Colonic mucosa (tissue), 4 donors: ENCODE measurements at places on chromosomes 5 and 9. TPM values are rescaled to one million over a fixed set of nuclear protein-coding genes. Genes with fewer than 3 reads are reported as not detected.

- DNase-seq = no peak
Measured at GRCh38 chr5:147390654-147391225, 119.1 kb downstream of the DPYSL3 start.

The ANXA2R gene
- total RNA-seq = 1.3 TPM

DNA sequence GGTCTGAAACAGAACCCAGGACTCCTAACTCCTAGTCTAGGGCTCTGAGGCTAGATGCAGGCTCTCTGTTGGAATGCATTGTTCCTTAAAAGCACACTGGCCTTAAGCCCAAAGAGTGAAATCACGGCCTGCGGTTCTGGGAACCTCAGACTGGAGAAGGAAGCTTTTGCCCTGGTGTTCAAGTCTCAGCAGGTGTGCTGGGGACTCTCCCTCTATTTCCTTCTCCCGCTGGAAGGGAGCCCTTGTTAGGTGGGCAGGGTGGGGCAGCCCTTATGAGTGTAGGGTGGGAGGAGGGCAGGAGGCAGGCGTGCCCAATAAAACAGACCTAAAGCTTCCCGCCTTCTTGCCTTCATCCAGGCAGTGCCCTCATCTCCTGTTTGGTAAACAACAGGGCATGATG, 1.8 kb upstream of the PPARGC1B start:
- DNase-seq = peak; percentile 91

GRCh38 chr5:178319541-178320041, 87.0 kb upstream of the PHYKPL start:
- no peak for DNase-seq

DNA sequence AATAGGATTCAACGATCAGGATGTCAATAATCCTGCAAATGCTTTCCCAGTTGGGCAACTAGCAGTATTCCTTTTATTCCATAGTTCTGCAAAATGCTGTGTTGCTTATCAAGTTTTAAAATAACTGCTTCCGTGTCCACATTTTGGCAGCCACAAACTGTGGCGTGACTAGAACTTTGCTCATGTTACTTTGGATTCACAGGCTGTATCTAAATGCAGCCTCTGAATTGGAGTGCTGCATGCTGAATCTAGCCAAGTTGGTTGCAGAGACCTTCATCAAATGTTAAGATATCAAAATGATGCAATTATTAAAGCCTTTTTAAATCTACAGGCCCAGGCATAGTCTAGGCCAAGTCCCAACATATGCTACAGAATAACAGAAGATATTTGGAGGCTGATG, 249.2 kb downstream of the NR2F1-AS1 start:
- no peak for DNase-seq

GRCh38 chr5:135153661-135154060, 119.6 kb upstream of the PITX1 start:
- no peak for DNase-seq

- no peak for DNase-seq
Measured at GRCh38 chr5:129243039-129243438, 148.5 kb downstream of the ISOC1 start.

DNA sequence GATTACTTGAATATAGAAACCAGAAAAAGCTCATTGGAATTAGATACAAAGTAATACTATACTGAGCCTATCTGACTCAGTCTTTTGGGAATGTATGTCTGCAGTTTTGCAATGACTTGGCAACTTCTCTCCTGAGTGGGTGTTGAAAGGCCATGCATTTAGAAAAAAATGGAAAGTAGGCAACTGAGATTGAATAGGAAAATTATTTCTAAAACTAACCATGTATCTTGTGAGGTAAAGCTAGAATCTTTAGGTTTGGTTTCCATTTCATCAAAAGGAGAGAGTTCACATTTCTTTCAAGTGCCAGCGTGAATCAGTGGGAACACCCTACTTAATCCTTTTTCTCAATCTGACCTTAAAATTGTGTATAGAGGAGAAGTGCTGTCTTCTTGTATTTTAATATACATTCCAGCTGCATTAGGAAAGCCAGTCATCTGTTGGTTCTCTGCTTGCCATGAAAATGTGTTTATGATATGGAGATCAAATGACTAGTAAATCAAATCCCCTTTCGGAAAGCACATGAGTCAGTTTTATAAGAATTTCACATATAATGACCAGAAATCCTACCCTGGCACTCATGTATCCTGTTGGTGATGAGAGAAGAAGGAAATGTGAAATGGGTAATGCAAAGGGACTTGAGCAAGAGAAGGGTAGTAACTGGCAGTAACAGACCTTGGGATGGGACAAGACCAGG, 30.4 kb downstream of the NFX1 start:
- no peak for DNase-seq

DNA sequence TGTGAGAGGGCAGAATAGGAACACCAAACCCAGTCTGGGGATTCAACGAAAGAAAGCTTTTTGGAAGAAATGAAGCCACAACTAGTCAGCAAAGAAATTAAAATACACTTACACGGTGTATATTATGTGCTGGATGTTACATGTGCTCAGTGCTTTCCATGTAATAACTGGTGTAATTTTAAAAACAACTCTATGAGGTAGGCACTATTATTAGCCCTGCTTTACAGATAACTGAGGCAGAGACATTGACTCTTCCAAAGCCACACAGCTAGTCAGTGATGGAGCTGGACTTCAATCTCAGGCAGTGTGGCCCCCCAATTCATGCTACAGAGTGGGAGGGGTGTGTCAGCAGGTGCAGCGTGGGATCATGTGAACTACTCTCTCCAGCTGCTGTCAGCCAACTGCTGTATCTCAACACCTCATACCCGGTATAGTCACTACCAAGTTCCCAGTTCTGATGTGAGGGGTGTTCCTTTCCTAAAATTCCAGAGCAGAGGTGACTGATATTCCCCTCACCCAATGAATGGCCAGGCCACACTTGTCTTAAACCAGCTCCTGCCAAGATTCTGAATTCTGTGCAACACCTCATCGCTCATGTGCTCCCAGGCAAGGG, 33.8 kb upstream of the TJP2 start:
- no peak for DNase-seq
